Stimulated activated CD4-positive, alpha-beta T cell treated with anti-CD3 and anti-CD28 coated beads, Interleukin-12 subunit alpha, Interleukin-12 subunit beta, amount 100 ng/mL, for 24 hours (primary cell): ENCODE measurements at places on chromosomes 11 and 22.

- no peak for DNase-seq
Observed at GRCh38 chr11:96033095-96033494, 109.2 kb upstream of the MTMR2 start.

DNA sequence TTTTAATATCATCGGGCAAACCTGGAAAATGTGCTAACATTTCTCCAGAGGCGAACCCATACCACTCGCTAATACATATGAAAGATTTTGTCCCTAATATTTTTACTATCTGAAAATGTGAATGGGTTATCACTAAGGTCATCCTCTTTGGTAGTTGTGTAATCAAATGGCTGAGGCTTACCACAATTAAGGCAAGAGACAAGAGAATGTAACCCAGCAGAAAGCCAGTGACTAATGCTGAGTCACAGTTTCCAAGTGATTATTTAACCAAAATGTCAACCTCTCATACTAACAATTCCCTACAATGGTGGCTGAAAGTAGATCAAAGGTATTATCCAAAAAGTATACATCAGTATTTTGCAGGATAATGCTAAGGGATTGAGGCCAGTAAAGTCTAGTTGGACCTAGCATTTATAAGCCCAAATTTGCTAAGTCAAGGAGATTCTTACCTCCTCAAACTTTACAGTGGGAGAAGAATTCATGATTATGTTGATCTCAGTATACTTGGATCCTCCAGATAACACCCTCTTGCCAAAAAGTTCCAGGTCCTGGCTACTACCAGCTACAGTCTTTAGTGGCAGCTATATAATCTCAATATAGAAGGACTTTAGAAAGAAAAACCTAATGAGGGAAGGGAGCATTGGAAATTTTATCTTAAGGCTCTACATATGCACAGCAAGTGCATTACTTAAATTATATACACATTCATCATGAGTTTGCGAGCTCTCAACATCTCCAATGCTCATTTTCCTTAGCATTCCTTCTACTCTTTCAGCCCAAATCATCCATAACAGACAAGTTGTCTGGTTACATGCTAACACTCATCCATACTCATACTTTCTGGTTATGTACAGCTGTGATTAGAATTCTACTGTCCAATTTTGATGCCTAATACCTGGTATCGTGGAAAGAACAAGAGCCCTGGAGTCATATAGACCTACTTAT is 25.4 kb downstream of the SIK3 start:
- DNase-seq: no peak

DNA sequence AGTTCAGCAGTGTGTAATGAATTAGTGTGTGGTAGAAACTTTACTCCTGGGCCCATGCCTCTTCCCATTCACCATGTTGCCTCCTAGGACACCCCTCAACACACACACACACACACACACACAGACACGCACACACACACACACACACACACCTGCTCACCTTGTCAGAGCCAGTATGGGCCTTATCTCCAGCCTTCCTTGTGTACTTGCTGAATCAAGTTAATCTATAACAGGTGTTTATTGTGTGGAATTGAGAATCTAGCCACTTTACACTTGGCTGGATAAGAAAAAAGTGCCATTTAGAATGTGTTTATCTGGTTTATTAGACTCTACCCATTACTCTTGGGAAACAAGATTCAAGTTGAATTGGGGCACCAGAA is 14.5 kb upstream of the ZDHHC13 start:
- DNase-seq: no peak

- DNase-seq: no peak
Observed at GRCh38 chr11:82792319-82792718, 58.7 kb upstream of the FAM181B start.

- DNase-seq: no peak
Observed at GRCh38 chr11:31601635-31602282, 92.2 kb downstream of the ELP4 start.

DNA sequence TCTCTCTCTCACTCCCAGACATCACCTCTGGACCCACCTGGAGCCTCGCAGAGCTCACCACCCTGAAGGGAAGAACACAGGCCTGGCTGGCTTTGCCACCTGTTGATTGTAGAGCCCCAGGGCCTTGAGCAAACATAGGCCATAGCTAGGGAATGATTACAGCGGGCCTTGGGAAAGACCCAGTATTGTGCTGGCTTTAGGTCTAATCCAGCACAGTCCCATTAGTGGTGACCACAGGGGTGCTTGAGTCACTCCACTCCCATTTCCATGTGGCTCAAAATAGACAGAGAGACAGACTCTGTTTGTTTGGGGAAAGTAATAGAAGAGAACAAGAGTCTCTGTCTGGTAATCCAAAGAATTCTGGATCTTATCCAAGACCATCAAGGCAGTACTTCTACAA is 42.7 kb upstream of the FAM181B start:
- no peak for DNase-seq

- no peak for DNase-seq
Observed at GRCh38 chr11:4381901-4382300, 11.6 kb downstream of the TRIM21 start.

GRCh38 chr22:26259510-26259909 is 90.2 kb downstream of the SEZ6L start:
- DNase-seq: no peak

GRCh38 chr11:10050561-10050960 is 243.5 kb downstream of the SBF2 start:
- DNase-seq: no peak

DNA sequence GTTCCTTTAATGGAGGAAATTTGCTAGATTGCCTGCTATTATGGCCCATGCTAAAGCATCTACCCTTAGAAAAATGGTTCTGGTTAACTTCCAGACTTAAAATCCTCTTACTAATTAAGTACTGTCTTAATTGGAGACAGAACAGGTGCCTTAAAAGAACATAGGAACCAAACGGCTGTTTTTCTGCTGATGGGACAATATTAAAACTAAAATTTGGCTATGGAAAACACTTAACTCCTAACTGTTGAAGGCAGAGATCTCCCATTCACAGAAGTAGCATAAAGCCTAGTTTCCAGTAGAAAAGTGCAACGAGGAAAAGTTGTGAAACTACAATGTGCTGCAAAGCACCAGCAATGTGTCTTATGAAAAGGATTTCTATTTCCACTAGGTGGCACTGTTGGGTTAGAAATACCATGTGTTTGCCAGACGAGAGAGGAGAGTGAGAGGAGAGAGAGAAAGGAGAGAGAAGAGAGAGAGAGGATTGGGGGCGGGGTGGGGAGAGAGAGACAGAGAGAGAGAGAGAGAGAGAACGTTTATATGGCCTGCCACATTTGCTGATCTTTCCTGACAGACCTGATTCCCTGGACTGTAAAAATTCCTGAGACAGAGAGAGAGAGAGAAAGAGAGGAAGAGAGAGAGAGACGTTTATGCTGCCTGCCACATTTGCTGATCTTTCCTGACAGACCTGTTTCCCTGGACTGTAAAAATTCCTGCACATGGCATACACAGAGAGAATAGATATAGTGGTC is 51.5 kb downstream of the FAM181B start:
- no peak for DNase-seq

DNA sequence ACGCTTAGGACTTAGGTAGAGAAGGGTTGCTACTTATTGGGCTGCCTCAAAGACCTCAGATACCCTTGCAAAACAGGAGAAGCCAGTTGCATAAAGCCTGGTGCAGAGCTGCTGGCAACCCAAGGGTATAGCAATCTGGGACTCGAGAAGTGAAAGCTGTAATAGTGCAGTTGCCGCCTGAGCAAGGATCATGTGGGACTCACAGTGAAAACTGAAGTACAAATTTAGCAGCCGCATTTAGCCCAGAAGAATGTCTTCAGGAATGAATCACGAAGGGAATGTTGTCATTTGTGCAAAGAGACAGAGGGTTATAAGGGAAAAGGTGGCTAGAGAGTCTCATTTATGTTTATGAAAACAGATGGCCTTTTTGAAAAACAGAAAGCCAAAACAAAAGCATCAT is 267.2 kb downstream of the TENM4 start:
- DNase-seq: no peak

GRCh38 chr11:9396310-9396709 is 11.9 kb downstream of the IPO7 start:
- DNase-seq: no peak

DNA sequence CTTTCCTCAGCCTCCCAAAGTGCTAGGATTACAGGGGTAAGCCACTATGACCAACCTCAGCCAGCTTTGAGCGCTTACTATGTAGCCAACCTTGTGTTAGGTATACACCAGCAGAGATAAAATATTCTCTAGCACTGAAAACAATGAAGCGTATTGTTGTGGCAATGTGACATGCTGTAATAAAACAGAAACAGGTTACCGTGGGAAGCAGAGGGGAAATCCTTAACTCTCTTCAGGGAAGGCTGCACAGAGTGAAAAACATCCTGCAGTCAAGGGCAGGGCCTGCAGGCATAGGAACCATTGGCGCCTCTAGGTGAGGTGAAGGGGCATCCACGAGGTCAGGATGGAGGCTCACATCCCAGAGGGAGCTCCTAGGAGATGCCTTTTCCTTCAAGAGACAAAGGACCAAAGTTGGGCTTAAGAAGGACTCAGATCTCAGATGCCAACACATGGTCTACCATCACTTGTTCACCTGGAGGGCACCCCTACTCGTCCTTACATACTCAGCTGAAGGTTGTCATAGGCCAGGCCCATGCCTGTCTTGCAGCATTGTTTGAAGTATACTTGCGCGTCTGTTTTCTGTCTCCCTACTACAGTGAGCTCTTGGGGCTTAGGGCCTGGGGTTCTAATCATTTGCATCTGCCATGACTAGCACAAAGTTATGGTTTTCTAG is 8.0 kb downstream of the POLD4 start:
- DNase-seq: no peak

DNA sequence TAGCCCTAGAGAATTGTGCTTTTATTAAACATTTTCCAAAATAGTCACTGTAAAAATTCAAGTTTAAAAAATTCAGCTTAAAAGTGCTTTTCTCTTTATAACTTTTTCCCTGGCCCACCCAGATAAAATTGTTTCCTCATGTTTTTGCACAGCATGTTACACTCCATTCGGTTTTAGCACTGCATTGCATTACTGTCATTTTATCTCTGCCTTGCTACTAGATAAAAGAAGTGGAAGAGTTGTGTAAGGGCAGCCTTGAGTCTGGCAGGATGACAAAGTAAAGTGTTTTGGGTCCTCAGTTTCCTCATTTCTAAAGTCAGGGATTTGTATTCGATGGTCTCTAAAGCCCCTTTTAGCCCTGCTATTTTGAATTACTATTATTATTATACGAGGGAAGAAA is 99.8 kb downstream of the ATM start:
- DNase-seq: no peak
